Cerebellar nuclear complex (tissue), 1 donor: ENCODE measurements at places on chromosomes 4 and X.
A peak's percentile ranks its signal among the peaks of the same experiment; 100 is the strongest.

GRCh38 chrX:131728295-131729145, 184.6 kb downstream of the OR13H1 start:
- peak; percentile 58 for DNase-seq

GRCh38 chr4:135032670-135033069, 831.1 kb upstream of the PABPC4L start:
- no peak for DNase-seq

GRCh38 chr4:26071688-26072087, 157.7 kb downstream of the SMIM20 start:
- DNase-seq: no peak

- no peak for DNase-seq
These were observed 13.4 kb downstream of the PHKA2 start for GRCh38 chrX:18970465-18970864.

DNA sequence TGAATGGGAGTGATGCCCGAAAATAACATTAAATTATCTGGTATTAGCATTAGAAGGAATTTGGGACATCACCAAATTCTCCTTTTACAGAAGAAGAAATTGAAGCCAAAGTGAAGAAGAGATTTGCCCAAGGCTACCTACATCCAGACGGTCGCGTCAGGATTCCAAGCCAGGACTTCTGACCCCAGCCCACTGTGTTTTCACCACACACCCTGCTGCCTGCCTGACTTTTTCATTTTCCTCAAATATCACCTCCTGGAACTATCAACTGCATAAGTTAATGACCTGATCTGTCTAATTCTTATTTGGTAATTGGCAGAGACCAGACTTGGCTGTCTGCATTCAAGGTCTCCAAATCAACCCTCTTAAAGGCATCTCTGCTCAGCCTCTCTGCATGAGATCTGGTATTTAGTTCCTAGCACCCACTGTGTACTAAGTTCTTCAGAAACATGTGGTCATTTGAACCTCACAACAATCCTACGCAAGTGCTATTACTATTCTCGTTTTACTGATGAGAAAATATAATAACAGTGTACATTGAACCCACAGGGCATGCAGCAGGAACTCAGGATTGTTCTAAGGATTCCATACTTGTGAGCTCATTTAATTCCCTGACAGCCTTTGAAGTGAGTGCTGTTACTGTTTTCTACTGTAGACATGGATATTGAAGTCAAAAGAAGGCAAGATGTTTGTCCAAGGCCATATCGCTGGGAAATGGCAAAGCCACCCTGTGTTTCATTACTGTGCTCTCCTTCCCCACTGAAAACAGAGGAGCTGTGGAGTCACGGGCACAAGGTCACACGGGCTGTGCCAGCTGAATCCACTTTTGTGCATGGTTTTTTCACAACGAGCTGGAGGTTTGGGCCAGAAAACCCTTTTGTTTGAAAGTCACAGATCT, 195.2 kb upstream of the C1QTNF7 start:
- DNase-seq: peak; percentile 22

GRCh38 chr4:42607011-42607726, 49.7 kb downstream of the ATP8A1 start:
- DNase-seq: no peak
